ENCODE measurements at places on chromosomes 3 and 15. TPM values are rescaled to one million over a fixed set of nuclear protein-coding genes. Genes with fewer than 3 reads are reported as not detected.

Gene CTXN2
- not detected for total RNA-seq

Gene CPNE9
- 0.33 TPM for total RNA-seq

Gene HYAL3
- 3.0 TPM for total RNA-seq

Gene EIF3J
- 67.6 TPM for total RNA-seq

Gene ATP13A4
- total RNA-seq = 0.98 TPM

All from CD4-positive, alpha-beta T cell (primary cell).